GF-D8 (cell line): ENCODE measurements at places on chromosomes 12 and 14.

- no peak for DNase-seq
Measured at GRCh38 chr14:22656945-22657731, 13.0 kb upstream of the OR6J1 start.

DNA sequence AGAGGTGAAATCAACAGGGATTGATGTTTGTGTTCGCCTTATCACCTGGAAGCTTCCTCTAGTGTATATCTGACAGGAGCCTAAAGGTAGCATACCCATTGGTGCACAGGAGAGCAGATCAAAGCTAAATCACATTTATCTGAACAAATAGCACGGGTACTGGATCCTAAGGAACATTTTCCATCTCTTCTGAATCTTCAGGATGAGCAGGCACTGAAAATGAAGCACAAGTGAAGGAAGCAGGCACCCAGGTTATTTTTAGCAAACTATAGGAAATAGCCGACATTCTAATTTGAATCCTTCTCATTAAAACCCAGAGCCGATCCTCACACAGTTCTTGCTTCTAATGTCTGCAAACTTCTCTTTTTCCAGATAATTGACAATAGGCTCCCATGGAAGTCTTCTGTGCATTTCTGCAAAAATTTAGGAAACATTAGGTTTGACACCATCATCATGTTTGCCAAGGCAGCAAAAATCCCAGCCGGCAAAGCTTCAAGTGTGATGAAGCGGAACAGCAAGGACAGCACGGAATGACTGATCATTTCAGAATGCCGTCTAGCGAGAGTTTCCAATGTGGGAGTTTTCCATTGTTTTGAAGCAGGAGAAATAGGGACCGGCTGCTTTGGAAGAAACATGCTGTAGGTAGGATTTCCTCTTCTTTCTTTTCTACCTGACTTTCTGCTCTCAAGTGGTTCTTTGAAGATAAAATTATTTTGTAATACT is 24.3 kb upstream of the RGS6 start:
- DNase-seq: no peak

- peak; percentile 11 for DNase-seq
Measured at GRCh38 chr14:91315844-91316267, 71.4 kb upstream of the GPR68 start.

DNA sequence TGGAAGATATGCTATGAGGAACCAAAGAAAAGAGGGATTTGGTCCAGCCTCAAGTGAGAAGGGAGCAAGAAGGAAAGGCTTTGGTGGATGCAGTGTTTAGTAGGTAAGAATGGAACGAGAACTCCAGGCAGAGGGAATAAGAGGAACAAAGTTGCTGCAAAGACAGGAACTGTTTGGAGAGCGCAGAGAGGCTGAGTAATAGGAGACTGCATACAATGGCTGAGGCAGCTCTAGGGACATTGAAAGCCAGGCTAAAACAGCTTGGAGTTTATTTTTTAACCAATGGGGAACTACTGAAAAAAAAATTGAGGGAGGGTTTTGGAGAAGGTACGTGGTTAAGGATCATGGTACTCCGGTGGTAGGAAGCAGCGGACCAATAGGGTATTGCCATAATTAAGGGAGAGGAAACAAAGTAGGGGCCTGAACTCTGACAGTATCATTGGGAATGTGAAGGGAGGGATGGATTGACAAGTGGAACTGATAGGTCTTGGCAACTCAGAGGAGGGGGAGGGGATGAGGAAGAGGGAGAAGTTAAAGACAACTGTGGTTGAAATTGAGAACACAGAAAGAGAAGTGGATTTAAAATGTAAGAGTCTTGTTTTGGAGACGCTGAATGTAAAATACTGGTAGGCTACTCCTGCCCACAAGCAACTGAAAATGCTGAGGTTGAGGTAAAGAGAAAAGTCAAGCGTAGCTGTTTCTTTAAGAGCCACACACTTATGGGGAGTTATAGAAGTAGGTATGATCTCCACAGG is 4.8 kb downstream of the ASCL4 start:
- DNase-seq: no peak

DNA sequence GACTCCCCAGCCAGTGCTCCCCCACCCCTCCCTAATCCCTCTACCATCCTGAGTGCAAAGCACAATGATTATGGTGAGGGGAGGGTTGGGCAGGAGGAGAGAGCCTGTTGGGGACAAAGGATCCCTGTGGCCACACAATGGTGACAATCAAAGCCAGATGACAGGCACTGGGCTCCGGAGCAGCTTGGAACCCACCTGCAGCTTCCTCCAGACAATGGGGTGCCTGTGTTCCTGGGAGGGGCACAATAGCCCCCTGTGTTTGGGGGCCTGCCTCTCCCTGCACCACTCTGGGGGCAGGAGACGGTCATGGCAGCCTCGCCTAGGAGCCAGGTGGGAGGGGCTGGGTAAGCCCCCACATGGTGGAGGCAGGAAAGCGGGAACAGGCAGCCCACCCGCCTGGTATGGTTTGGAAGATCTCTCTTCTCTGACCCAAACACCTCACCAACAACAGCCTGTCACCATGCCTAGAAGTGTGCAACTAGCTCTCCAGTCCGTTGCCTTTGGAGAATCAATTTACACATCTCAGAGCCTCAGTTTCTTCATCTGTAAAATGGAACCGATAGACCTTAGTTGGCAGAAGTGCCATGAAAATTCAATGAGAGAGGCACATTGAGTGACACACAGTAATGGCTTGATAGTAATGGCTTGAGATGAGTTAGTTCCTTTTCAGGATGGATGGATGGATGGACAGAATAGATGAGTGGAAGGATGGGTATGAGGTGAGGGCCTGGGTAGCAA is 53.0 kb downstream of the MVK start:
- no peak for DNase-seq

DNA sequence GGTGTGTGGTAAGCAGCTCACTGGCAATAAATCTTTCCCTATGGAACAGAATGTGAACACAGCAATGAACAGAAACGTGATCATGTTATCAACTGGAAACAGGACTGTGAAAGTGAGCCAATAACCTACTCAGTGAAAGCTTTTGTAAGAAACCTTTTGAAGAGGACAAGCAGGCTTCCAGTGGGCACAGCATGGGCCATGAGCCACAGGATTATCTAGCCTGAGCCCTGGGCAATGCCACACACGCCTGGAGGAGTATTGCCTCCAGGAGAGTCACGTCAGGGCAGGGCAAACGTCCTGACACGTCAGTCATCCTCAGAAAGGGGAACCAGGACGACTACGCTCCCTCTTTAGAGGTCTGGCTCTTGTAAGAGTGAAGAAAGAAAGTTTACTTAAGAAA is 32.3 kb downstream of the NRDE2 start:
- peak; percentile 59 for DNase-seq

- no peak for DNase-seq
Measured at GRCh38 chr14:96925422-96925821, 128.2 kb downstream of the VRK1 start.

- DNase-seq: no peak
Measured at GRCh38 chr14:71770431-71770830, 161.8 kb upstream of the RGS6 start.

GRCh38 chr14:26598081-26598671 is 343 bp upstream of the NOVA1 start:
- DNase-seq: no peak

- no peak for DNase-seq
Measured at GRCh38 chr14:72850360-72850759, 43.5 kb downstream of the DPF3 start.

- DNase-seq: no peak
Measured at GRCh38 chr14:29724991-29725390, 202.7 kb downstream of the PRKD1 start.

DNA sequence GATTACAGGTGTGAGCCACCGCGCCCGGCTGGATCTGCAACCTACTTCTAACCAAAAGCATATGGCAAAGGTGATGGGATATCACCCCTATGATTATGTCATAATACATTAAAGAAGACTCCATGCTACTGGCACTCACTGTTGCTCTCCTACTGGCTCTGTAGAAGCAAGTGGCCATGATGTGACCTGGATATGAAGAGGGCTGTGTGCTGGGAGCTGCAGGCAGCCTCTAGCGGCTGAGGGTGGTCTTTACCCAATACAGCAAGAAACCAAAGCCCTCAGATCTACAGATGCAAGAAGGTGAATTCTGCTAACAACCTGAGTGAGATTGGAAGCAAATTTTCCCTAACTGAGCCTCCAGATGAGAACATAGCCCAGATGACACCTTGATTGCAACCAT is 34.2 kb upstream of the TRIM9 start:
- no peak for DNase-seq

GRCh38 chr14:70906793-70907175 is 475 bp upstream of the PCNX1 start:
- DNase-seq: no peak

DNA sequence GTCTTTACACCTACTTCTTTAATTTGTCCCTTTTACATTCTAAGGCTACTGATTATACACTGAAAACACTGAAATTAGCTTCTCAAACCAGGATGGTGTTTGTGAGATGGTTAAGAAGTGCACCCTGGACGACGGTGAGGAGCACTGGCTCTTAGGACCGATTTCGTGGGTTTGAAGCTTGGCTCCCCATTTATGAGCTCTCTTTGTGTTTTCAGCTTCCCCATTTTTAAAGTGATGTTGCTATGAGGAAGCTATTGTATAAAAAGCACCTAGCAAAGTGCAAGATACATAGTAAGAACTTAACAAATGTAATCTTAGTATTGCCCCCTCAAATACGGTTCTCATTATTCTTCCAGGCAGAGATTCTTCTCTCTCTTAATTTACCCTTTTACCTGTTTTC is 4.7 kb downstream of the NFYB start:
- DNase-seq: no peak

DNA sequence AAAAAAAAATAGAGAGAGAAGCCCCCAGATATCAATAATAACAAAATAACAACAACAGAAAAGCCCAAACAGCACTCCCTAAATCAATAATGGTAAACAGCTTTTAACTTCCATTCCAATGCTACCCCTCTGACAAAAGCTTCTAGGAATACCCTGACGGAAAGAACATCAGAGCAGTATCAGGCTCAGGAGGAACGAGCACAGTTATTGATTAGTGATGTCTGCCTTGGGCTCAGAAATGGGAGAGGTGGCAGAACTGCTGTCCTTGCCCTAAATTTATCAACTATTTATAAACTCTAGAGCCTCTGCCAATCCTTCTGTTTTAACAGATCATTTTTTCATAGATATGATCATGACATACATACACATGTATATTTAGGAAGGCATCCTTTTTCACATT is 41.9 kb downstream of the P2RX4 start:
- no peak for DNase-seq

DNA sequence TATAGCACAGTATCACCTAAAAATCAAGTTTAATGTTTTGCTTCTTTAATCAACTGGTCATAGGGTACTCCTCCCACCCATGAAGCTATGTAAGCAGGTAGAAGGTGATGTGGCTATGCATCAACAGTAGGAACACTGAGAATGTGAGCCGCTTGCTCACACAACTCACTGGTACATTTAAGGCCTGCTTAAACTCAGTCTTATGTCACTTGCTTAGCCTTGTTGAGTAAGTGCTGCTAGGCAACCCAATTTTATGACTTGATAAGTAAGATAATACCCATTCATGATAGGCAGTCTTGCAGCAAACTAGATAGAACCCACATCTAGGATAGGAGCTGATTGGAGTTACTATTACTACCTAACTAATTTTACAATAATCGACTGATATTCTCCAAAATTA is 70.0 kb upstream of the BMP4 start:
- no peak for DNase-seq

DNA sequence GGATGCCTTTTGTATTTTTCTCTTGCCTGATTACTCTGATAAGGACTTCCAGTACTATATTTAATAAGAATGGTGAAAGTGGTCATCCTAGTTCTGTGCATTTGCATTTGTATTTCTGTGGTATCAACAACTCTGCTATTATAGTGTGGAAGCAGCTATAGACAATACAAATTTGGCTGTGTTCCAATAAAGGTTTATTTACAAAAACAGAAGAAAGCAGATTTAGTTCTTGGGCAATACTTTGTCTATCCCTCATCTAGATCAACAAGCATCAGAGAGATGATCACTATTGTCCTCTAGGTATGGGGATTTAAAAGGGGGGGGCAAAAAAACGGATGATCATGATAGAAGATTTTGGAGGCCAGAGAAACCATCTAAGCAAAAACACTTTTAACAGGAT is 19.1 kb upstream of the BTG1 start:
- no peak for DNase-seq

- DNase-seq: peak; percentile 48
Measured at GRCh38 chr12:16307856-16308475, 30.5 kb upstream of the SLC15A5 start.

- no peak for DNase-seq
Measured at GRCh38 chr12:60752589-60752988, 1156.8 kb downstream of the SLC16A7 start.

DNA sequence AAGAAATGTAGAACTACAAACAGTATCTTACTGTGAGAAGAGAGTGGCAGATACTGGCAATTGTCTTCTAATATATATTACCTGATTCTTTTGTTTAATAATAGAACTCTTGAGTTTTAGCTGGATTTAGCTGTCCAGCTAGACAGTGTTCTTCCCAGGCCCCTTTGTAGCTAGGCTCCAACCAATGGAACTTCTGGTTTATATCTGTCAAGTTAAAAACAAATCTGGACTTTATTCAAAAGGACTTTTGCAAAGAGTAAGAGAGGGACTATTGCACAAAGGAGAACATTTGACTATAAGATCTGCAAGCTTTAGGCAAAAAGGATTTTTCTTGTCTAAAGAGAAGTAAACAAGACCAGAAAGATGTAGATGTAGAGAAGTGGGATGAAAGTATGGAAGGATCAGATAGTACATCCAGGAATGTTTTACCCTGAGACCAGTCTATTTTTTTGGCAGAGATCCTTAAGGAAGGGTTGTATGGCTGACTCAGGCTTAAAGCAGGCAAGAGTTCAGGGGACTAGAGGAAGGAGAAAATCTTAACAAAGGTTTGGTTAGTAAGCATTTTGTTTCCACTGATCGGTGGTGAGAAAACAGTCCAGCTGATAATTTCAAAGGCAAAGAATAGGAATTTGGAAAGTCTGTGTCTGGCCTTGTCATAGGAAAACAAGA is 111.1 kb upstream of the PLEKHA5 start:
- no peak for DNase-seq

GRCh38 chr12:79402606-79403005 is 288.2 kb downstream of the PAWR start:
- DNase-seq: no peak

DNA sequence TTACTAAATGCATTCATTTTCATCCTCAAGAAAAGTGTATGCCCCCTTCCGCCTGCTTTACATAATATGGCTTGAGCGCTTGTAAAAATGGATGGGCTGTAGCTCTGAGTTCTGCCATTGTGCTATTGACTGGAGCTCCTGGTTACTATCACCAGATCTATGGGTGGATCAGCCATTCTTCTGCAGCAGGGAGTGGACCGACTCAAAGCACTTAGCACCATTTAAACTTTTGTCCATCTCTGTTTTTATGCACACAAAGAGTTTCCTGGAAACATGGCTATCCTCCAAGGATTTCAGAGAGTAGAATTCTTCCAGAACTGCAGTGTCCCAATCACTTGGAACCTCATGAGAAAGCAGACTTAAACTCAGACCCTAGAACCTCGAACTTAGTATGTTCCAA is 4.5 kb upstream of the NUMB start:
- DNase-seq: no peak

GRCh38 chr12:91562476-91562875 is 379.9 kb upstream of the DCN start:
- no peak for DNase-seq
